MCF 10A (cell line): ENCODE measurements at places on chromosomes 2 and 18.
A peak's percentile ranks its signal among the peaks of the same experiment; 100 is the strongest.

GRCh38 chr2:229601396-229601795 lies 113.0 kb downstream of the DNER start:
- DNase-seq, result no peak

DNA sequence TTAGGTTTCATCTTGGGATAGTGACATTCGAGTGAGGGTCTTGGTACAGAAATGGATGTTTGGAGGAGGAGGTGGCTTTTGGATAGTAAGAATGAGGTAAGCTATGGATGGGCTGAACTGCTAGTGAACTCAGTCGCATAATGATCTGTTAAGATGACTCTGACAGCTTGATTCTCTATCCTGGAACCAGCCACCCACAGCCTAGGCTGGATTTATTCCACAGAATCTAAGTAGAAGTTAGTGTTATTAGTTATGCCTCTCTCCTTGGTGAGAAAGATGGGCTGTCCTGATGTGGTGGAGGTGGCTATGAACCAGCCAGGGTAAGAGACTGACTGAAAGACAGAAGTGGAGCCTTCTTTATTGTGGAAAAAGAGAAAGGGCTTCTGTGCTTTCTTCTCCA lies 22.4 kb downstream of the IL36A start:
- DNase-seq, result no peak

- no peak for DNase-seq
These were observed 24.1 kb upstream of the SP3 start for GRCh38 chr2:173989160-173989883.

DNA sequence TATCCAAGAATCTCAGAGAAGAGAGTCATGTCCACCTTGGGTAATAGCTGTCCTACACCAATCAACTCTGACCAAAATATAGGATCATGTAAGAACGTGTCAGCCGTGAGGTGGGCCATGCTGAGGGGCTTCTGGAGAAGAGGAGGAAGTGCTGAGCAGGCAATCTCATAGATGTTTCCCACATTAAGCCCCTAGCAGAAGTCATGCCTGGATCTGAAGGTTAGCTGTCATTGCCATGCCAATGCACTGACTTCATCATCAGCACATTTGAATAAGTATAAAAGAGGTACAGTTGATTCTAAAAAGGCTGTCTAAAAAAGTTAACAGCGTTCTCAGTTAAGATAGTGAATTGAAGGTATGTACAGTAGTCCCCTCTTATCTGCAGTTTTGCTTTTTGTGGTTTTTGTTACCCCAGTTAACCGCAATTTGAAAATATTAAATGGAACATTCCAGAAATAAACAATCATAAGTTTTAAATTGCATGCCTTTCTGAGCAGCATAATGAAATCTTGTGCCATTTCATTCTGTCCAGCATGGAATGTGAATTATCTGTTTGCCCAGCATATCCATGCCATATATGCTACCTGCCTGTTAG lies 67.2 kb upstream of the TMEM17 start:
- DNase-seq, result no peak

GRCh38 chr18:48928787-48929186 lies 22.0 kb downstream of the SMAD7 start:
- DNase-seq, result no peak

- peak; percentile 99 for DNase-seq
These were observed 6.7 kb upstream of the SDC1 start for GRCh38 chr2:20231598-20232026.
